Naive thymus-derived CD8-positive, alpha-beta T cell (primary cell): ENCODE measurements at places on chromosomes 13 and 19. TPM values are rescaled to one million over a fixed set of nuclear protein-coding genes. Genes with fewer than 3 reads are reported as not detected.

The RUBCNL gene
- polyA plus RNA-seq = not detected

The AKT2 gene
- 22.9 TPM for polyA plus RNA-seq

The TBXA2R gene
- 26.9 TPM for polyA plus RNA-seq

The FFAR1 gene
- polyA plus RNA-seq = not detected

The ZNF222 gene
- polyA plus RNA-seq = 0.99 TPM

The SIGLEC10 gene
- polyA plus RNA-seq = 0.06 TPM

The APOC4 gene
- polyA plus RNA-seq = not detected

The RNF113B gene
- polyA plus RNA-seq = not detected

The HIPK4 gene
- not detected for polyA plus RNA-seq

The CD70 gene
- not detected for polyA plus RNA-seq

The ANKLE1 gene
- polyA plus RNA-seq = 1.4 TPM

The IGFL2 gene
- polyA plus RNA-seq = not detected

The ZNF225 gene
- 1.0 TPM for polyA plus RNA-seq

The VAV1 gene
- polyA plus RNA-seq = 18.7 TPM

The PSG1 gene
- polyA plus RNA-seq = not detected

The NLRP11 gene
- not detected for polyA plus RNA-seq

The VSTM1 gene
- not detected for polyA plus RNA-seq
